Forelimb muscle (tissue), 1 donor: ENCODE measurements at places on chromosomes 6 and 20.

GRCh38 chr20:5821627-5822215, 71.5 kb downstream of the SHLD1 start:
- no peak for DNase-seq

DNA sequence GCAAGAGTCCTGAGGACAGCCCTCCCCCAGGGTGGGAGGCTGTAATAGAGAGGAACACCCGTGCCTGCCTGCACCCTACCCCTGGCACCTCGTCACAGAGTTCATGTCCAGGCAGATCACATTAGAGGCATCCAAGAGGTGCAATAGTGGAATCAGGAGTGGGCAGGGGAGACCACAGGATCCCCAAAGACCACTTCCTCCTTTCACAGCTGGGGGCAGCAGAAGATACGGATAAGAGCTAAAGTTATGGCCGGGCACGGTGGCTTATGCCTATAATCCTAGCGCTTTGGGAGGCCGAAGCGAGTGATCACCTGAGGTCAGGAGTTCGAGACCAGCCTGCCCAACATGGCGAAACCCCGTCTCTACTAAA, 1.5 kb upstream of the CAPN11 start:
- no peak for DNase-seq

DNA sequence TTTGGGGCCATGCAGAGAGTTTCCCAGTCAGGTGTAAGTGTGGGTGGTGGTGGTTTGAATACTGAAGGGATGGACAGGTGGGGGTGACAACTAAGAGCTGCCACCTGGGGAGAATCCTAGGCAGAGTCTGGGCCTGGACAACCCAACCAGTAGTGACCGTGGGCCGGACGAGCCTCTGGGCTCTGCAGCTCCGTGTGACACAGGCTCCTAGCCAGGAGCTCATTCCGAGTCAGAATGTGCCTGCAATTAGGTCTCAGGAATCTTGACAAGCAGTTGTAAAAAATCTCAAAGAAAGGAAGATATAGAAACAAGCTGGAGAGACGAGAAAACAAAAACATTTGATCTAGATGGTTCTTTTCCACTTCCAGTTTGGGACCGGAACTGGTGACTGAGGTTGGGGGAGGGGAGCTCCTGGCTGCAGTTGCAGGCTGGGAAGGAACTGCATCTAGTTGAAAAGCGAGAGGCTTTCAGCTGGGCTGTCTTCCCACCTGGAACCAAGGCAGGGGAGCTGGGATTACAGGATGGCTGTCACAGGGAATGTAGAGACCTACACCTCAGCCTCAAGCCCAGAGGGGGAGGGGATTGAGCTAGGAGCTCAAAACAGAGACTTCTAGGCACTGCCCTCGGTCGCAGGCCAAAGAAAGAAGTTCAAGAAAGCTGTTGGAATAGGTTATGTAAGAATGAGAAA, 156.9 kb downstream of the PAX1 start:
- no peak for DNase-seq

GRCh38 chr6:13461307-13461706, 26.1 kb downstream of the GFOD1 start:
- DNase-seq, result no peak
